Esophagus squamous epithelium (tissue), 5 donors: ENCODE measurements at places on chromosomes 1 and 21.

DNA sequence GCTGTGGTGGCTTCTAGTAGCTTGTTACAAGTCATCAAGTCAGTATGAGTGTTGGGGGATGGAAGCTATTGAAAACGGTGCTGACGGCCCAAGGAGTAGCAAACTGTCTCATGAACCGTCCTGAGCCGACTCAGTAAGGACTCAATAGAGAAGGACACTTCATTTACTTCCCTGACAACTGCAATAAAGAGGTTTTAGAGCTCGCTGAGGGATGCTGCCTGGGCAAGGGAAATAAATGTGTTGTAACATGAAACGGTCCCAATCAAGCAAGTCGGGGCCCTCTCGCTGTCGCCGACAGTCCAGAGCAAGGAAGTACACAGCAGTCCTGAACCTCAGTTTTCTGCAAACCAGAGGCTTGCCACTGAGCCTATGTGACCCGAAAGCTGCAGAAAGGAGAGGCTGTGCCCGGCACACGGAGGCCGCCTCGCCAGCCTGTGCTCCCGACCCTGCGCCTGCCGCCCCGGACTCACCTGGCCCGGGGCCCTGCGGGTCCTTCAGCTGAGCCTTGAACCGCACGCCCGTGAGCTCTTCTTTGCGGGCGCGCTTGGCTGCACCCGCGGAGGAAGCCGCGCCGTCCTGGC is 423 bp downstream of the URB1 start:
- no peak for DNase-seq

- no peak for DNase-seq
These were observed 39.9 kb upstream of the NFASC start for GRCh38 chr1:204830747-204831146.

DNA sequence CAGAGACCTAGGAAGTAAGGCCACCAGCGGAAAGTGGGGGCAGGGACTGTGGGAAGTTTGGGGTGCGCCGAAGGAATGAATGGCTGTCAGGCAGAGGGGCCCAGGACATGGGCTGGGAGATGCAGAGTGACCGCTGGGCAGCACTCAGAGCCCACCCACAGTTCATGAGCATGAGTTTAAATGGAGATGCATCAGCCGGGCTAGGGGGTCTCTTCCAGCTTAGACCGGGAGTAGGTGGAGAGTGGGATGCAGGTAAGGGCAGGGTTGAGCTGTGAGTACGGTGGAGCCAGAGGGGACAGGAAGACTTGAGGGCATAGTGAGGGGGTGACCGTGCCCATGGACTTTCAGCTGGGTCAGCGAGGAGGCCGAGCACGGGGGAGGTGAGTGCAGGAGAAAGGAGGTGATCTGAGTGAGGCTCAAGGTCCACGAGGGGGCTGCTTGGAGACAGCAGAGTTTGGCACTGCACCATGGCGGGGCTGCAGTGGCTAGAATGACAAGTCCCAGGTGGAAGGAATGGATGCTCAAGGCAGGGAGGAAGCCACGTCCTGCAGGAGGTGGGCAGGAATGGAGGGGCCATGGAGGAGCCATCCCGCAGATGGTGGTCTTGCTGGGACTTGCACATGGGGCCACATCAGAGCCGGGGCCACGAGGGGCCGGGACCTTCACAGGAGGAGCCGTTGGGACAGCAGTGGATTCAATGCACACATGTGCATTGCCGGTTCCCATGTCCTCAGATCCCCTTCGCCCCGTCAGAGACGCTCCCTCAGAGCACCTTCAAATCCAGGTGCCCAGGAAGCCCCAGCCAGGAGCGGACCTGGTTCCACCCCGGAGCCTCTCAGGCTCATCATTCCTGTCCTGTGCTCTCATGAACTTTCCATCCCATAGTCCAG is 34.9 kb downstream of the UBASH3A start:
- no peak for DNase-seq

- DNase-seq: no peak
These were observed 511.6 kb downstream of the SMYD3 start for GRCh38 chr1:245995474-245995873.

DNA sequence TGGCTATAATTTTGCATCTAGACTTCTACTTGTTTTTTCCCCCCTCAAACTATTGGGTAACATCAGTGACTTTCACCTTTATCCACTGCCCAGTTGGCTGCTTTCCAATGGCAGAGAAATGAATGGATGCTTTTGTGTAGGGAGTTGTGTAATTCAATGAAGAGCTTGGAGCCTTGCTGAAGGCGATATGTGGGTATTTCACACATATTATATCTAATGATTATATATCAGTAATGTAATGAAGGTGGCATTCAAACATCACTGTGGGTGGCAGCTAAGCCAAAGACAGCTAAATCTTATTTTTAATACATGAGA is 81.2 kb downstream of the TGFB2 start:
- no peak for DNase-seq

GRCh38 chr1:243213045-243213787 is 41.9 kb downstream of the CEP170 start:
- DNase-seq: no peak

DNA sequence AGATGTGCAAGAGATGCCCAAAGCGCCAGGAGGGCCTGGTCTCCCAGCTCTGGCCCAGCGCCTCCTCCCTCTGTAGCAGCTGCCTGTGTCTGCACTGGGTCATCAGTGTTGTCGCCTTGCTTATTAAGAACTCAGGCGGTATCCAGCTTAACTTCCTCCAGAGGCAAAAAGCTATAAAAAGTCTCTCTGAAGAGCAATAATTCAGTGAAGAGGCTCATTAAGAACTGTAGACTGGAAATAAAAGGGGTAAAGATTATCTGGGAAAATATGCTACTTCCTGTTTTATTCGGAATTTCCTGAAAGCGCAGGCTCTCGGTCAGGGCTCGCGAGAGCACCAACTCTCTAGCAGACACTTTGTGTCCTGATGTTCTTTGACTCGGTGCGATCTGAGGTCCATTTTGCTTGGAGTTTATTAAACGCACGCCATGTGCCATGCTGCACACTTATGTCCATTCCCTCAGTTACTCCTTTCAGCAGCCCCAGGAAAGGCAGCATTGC is 70.4 kb downstream of the MRPS6 start:
- no peak for DNase-seq

- DNase-seq: no peak
These were observed 364.7 kb upstream of the GREM2 start for GRCh38 chr1:240976685-240977084.

GRCh38 chr1:31715873-31716220 is 12.0 kb upstream of the COL16A1 start:
- DNase-seq: no peak

DNA sequence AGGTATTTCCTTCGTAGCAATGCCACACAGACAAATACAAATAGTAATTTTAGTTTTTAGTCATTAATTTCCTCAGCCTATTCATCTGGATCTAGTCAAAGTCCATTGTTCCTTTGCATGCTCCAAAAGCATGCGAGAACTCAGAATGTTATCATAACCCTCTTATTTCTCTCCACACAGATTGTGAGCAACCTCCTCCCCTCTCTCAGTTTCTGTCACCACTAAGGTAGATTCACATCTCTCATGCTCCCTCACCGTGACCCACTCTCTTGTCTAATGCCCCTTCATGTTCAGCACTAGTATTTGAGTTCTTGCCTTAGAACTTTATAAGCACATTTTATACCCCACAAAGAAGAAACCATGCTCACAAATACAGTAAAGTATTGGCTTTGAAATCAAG is 582.4 kb downstream of the PLA2G4A start:
- DNase-seq: no peak

DNA sequence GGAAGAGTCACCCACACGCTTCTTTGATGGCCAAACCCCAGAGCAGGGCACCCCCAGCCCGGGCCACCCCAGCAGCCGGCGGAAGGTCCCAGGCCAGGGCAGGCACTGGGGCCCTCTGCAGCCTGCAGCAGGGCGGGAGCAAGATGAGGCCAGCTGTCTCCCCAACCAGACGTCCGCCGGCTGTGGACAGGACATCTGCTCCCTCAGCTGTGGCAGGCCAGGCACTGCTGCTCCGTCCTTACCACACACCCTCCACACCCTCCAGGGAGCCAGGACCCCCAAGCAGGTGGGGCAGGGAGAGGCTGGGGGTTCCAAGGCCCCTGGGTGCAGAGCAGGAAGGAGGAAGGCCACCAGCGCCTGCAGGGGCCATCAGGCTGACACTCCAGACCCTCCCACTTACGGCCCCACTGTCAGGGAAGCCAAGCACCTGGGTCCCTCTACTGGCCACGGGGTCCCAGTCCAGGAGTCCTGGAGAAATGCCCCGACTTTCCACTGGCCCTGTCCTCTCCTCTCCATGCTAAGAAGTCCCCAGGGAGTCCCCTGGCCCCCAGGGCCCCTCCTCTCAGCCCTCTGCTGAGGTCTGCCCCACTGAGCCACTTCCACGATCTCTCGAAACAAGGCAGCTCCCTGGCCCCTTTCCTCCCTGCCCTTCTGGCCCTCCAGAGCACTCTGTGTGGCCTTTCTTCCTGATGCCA is 5.6 kb downstream of the WNT9A start:
- no peak for DNase-seq

GRCh38 chr1:155121249-155121648 is 6.4 kb upstream of the EFNA1 start:
- DNase-seq: no peak

DNA sequence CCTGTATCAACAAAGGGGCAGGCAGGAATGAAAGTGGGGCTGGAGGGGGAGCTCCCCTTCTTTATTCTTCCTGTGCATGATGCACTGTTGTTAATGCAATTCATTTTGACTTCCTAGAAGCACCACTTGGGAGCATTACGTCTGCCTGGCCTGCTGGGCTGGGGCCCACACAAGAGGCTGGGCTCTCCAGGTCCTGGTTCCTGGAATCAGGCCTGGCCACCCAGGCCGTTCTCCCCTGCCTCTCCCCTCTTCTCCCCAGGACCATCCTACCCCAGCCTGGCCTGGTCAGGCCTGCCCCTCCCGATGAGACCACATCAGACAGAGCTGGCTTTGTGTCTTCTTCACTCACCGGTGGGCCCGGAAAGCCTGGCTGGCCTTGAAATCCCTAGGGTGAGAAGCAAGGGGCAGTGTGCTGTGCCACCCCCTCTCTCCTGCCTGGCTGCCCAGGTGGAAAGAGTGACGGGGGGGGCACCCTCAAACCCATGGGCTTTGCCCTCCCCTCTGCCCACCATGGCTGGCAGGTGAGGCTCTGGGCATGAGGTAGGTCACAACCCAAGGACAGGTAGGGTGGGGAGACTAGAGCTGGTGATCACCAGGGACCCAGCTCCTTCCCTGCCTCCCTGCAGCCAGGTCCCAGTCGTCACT is 20.7 kb upstream of the PEF1 start:
- no peak for DNase-seq

GRCh38 chr1:82472489-82473131 is 671.9 kb downstream of the ADGRL2 start:
- DNase-seq: no peak

DNA sequence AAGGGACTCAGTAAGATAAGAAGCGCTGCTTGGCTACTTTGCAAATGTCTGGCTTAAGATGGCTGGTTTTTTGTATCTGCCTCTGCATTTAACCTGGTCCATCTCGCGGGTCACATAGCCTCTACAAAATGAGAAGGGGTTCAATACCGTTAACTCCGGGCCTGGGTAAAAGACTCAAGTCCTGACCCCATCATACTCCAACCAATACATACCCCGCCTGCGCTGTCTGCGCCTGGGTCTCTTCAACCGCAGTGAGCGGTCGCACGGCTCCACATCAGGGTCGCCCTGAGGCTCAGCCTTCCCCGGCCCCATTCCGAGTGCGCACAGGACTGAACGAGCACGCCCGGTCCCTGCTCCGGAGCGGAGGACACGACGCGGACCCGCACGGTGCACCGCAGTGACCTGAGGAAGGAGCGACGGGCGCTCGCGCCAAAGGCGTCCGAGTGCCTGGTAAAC is 558 bp upstream of the PGD start:
- DNase-seq: no peak

DNA sequence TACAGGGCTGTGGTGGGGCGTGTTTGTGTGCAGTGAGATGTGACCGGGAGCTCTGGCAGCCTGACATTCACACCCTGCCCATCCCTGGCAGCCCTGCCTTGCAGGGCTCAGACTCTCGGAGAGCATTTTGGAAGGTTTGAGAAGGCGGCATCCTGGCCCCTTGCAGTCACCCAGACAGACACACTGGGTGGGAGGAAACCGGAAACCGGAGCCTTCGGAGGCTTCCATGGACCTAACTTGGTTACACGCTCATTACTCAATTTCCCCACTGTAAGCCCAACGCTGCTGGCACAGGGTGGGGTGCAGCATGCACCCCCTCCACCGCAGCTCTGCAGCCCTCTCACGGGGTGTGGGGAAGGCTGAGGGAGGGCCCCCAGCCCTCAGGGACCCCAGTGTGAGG is 22.2 kb upstream of the RSPO1 start:
- DNase-seq: no peak

GRCh38 chr1:188027613-188028012 is 1198.9 kb downstream of the PLA2G4A start:
- no peak for DNase-seq

DNA sequence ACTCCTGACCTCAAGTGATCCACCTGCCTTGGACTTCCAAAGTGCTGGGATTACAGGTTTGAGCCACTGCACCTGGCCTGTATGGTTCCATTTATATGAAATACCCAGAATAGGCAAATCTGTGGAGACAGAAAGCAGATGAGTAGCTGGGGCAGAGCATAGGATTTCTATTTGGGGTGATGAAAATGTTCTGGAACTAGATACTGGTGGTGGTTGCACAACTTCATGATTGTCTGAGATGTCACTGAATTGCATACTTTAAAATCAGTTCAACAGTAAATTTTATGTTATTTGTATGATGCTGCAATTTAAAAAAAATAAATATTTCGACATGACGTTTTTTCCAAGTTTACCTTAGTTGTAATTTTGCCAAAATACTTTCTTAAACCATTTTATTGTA is 23.9 kb downstream of the ITSN1 start:
- DNase-seq: no peak

GRCh38 chr21:41873426-41873825 is 5.7 kb downstream of the PRDM15 start:
- DNase-seq: no peak

DNA sequence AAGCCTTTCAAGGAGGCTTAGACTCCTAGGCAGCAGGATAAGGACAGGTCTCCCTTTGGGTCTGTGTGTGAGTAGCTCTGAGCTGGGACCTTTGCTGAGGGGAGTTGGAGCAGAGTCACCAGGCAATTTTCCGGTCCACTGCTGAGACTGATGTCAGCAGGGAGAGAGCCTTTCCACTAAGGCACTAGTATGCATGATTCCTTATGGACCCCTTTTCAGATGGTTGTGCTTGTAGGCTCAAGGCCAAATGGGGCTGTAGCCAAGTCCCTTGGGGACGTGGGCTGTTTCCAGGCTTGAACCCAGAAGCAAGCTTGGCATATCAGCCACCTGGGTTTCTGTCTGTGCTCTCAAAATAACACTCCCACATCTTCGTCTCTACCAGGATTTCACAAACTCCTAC is 73.0 kb downstream of the CCDC18 start:
- DNase-seq: no peak

- DNase-seq: no peak
These were observed 981 bp downstream of the CLDN14 start for GRCh38 chr21:36478941-36479340.

- DNase-seq: no peak
These were observed 28.2 kb upstream of the CNTN2 start for GRCh38 chr1:205014783-205015182.

GRCh38 chr1:215860833-215861232 is 293.7 kb downstream of the KCTD3 start:
- DNase-seq: no peak
